ENCODE measurements at places on chromosomes 2 and 18.

DNA sequence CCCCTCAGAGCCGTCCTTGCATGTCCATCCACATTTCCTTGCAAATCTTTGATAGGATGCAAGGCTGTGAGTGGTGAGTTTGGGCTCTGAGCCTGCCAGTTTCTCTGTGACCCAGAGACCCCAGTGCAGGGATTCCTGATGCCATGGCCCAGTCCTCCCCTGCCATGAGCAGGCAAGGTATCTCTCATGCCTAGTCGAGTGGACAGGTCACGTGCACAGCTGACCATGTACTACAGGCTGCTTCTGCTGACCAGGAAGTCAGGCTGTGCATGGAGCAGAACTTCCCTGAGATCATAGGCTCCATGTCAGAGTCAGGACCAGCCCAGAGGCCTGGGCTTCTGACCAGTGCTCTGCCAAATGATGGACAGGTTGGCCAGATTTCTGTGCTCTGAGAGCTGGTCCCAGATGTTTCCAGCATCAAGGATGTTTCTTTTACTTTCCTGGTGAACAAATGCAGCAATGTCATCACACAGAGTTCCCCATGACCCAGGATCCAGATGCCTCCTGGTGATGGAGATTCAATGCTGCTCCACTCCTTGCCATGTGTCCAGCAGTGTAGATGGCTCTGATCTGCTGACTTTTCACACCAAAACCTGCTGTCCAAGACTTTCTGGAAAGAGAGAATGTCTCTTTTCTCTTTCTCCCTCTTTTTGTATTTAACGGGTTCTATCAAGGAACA, 321.6 kb upstream of the HS6ST1 start:
- no peak for DNase-seq

DNA sequence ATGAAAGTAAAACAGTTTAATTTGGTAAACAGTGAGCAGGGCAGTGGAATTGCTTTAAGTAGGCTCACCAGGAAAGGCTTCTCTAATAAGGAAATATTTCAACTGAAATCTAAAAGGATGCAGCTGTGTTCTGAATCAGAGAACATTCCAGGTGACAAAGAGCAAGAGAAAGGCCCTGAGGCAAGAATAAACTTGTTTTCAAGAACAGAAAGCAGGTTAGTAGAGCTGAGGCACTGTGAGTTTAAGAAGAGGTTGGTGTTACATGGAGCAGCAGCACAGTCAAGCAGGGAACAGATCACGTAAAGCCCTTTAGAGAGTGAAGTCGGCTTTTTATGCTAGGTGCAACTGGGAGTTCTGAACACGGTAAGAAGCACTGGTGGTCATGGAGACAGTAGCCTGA, 57.0 kb upstream of the SCN1A start:
- DNase-seq = no peak

GRCh38 chr2:236665101-236665500, 95.5 kb downstream of the ACKR3 start:
- DNase-seq = no peak

- DNase-seq = no peak
Measured at GRCh38 chr2:9811679-9812511, 31.4 kb upstream of the TAF1B start.

DNA sequence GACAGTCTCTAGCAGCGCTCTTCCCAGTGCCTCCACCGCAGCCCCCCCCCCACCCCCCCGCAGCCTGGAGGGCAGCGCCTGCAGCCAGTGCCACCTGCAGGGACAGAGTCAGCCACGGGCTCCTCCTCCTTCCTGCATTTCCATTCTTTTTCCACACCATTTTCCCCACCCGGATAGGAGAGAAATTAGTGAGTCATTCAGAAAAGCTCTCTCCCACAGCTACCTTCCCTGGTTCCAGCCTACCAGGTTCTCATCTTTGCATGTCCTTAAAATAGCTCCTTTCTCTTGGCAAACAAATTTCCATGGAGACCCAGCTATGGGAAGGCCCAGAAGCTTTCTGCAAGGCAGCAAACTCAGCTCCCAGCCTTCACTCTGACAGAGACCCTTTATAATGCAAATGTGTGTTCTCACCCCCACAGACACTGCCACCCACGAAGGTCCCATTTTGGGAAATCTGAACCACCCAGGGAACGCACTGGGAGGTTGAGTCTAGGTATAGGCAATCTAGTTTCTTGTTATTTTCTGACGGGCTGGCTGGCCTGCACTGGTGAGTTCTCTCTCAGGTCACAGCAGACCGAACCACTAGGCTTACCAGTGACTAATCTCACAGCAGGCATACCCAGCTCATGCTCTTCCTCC, 41.8 kb upstream of the ATG16L1 start:
- DNase-seq = no peak

DNA sequence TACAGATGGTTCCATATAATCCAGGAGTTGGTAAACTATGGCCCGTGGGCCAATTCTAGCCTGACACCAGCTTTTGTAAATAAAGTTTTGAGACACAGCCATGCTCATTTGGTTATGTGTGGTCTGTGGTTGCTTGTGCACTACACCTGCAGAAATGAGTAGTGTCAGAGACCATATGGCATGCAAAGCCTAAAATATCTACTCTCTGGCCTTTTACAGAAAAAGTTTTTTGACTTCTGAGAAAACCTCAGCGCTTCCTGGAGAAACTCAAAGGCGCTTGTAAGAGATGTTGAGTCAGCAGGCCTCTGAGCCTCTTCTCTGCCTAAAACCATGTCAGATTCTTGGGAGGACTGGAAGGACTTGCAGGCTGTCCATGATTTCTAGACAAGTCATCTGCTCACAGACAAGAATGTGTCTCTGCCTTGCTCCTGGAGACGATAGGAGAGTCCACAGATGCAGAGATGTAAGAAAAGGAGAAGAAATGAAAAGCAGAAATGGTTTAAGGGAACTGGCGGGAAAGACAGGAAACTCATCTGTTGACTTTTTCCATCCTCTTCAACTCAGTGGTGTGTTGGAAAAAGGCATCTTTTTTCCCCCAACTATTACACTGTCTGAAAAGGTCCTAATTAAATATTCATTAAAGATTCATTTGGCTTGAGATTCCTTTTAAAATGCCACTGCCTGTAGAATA, 5.2 kb downstream of the TTC39C start:
- peak; percentile 60 for DNase-seq

- DNase-seq = no peak
Measured at GRCh38 chr2:5698134-5698533, 6.0 kb downstream of the SOX11 start.

DNA sequence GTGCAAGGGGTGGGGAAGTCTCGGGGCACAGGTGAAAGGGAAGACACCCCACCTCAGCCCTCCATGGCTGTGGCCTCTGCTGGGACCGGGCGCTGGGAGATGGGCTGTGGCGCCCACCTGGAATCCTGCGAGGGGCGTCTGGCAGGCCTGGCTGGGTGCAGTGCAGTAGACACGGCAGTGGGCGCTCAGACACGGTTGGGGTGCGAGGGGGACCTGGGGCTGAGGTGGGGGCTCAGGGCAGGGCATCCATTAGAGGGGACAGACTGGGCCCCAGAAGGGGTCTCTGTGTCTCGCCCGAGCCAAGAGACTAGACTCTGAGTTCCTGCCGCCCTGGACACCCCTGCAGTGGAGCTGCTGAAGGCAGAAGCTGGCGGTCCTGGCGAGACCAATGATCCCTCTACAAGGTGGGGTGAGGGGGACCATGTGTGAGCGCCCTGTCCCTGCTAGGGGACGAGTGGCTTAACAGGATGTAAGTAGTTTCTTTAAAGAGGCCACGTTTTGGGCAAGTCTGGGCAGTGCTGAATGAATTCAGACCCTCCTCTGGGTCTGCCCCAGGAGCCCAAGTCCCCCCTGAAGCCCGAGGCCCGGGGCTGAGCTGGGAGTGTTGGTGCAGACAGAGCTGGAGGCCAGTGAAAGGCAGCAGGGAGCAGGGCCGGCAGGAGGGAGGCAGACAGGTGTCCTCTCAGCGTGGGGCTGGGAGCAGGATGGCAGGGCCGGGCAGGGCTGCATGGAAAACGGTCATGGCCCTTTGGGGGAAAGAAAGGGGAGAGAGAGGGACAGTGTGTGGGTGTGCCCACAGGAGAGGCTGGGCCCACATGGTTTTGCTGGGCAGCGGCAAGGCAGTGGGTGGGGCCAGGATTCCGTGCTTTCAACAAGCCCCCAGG, 57.2 kb downstream of the HS6ST1 start:
- DNase-seq = no peak

DNA sequence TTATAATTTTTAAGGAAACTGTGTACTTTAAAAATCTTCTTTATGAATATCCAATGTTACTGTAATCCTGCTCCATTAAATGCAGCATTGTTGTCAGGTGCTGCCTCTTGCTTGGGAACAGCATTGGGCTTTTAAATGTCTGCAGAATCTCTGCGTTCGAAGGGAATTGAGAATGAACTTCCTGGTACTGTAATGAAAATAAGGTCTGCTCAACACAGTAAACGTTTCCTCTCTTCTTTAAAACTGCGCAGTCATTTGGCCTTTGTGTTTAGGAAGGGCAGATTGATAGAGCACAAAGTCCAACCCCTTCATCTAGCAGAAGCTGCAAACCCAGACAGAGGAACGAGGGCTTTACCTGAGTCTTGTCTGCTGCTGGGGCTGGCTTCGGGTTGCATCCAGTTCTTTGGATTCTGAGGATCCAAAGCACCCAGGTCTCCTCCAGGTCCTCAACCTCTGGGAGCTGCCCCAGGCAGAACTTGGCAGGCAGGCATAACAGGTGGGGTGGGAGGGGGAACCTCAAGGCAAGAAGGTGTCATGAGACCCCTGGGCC, 104.5 kb downstream of the UGGT1 start:
- no peak for DNase-seq

DNA sequence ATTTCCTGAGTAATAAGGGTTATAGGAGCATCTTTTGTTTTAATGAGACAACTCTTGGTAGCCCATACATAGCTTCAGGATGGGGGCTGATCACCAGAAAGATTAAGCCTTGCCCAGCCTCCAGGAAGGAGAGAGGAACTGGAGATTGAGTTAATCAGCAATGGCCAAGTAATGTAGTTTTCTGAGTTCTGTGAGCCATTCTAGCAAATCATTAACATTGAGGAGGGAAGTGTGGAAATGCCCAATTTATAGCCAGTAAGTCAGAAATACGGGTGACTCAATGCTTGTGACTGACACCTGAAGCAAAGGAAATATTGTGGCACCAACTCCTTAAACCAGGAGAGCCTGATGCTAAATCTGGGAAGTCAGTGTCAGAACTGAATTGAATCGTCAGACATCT, 205.1 kb upstream of the SRD5A2 start:
- no peak for DNase-seq
